NB4 (cell line): ENCODE measurements at places on chromosomes 16 and 17.
A peak's percentile ranks its signal among the peaks of the same experiment; 100 is the strongest.

DNA sequence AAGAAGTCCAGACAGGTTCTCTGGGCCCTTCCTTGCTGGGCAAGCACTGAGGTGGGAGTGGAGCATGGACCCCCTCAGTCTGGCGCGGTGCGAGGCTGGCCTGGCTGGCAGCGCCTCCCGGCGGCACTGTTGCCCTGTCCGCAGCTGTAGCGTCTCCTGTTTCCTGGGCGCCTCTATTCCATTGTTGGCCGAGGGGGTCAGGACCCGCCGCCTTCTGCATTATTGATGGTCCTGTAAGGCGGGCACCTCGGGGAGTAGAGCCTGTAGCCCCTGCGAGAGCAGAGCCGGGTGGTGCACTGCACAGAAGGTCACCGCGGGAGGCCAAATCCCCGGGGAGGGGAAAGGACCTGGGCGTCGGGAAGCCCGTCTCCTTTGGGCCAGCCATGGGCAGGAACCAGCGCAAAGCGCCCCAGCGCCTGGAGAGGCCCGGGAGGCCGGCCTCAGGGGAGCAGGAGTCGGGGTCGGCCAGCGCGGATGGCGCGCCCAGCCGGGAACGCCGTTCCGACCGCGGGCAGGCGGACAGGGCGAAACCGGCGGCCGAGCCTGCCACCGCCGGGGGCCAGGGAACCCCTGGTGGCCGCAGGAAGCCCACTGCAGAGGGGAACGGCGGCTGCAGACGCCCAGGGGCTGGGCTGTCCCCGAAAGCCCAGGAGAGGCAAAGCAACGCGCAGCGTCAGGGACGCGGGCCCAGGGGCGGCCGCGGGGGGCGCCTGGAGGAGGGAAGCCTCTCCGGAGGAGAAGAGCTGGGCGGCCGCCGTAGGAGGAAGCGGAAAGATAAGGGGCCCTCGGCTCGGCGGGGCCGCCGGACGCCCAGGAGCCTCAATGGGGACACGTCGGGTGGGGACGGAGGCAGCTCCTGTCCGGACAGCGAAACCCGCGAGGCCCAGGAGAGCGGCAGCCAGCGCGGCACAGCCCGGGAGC lies at the start of gene MYO15B:
Gene MYO15B (plus strand): TSS at position 126 of the 921 bp plus-strand sequence. CDS start 258 bp downstream, at position 384.
- DNase-seq: peak; percentile 87

DNA sequence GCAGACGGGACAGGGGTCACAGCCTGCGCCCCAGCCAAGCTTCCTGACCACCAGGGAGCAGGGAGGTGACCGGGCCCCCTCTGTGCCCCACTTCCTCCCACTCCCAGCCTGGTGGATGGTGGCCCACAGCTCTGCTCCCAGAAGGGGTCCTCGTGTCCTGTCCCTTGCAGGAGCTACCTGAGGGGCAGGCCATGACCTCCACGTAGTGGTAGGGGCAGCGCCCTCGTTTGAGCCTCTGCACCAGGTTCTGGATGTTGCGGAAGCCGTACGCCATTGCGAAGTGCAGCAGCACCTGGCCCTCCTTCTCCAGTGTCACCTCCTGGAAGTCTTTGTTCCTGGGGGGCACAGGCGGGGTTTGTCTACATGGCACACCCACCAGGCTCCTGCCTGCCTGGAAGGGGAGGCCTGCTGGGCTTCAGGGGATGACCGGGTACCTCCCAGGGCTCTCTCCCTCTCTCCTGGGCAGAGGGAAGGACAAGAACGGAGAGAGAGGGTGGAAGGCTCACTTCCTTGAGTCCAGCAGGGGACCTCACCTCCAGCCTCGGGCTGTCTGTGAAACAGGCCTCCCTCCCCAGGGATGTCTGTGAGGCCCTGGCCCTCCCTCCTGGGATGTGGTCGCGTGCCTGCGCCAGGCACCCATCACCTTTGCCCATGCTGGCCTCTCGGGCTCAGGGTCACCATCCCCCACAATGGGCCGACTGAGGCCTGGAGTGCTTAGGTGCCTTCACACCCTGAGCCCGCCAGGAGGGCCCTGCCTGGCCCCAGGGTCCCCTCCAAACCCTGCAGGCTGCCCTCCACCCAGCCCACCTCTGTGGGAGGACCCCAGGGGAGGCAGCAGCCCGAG lies 4.0 kb downstream of the HAGHL start:
- DNase-seq: peak; percentile 19

DNA sequence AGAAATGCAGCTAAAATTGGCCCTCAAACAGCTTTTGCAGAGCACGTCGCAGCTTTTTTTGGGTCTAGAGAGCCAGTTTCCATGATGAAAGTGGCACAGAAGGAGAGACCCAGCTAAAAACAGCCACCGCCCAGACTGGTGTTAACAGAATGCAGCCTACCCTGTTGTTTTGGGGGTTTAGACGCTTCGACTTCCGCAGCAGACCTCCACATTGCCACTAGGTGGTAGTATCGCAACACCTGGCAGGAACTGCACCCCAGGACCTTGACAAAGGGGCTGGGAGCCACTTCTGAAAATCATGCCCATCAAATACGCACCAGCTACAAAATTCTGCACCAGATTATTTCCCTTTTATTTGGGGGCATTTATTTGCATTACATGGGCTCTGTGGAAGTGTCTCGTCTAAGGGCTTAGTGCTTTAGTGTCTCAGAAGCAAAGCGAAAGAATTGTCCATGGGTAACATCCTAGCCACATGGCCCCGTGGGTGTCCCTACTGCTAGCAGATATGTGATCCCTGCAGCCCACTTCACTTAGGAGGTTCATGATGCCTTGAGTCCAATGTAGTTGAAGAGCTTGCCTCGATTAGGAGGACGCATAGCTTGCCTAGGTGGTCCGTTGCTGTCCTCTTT lies 167.1 kb downstream of the HAPSTR1 start:
- DNase-seq: peak; percentile 61

- DNase-seq: no peak
These were observed 21.0 kb upstream of the ENDOV start for GRCh38 chr17:80393961-80394360.

- DNase-seq: peak; percentile 36
These were observed 8.5 kb upstream of the MED11 start for GRCh38 chr17:4722678-4723240.

DNA sequence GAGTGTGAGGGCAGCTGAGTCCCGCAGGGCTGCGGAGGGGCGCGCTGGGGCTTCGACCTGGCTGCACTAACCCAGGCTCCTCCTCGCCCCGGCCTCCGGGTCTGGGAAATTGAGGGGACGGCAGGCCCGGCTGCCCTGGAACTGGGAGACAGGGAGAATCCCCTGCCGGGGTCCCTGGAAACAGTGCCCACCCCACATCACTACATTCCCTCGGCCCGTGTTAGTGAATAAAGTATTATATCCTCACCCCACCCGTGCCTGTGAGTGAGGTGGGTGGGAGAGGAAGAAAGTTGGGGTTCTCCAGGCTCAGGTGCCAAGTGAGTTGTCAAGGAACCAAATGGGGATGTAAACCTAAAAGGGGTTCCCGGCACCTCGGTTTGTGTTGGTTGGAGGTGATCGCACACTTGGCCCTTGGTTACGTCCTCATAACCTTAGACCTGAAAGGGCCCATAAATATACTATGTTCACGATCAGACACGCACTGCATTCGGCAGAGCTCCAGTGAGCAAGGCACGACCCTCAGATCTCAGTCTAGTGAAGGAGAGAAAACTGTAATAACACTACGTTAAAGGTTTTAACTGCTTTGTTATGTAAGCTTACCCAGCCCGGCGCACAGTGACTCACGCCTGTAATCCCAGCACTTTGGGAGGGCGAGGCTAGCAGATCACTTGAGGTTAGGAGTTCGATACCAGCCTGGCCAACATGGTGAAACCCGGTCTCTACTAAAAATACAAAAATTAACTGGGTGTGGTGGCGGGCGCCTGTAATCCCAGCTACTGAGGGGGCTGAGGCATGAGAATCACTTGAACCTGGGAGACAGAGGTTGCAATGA lies 11.2 kb downstream of the ZNF771 start:
- peak; percentile 55 for DNase-seq

DNA sequence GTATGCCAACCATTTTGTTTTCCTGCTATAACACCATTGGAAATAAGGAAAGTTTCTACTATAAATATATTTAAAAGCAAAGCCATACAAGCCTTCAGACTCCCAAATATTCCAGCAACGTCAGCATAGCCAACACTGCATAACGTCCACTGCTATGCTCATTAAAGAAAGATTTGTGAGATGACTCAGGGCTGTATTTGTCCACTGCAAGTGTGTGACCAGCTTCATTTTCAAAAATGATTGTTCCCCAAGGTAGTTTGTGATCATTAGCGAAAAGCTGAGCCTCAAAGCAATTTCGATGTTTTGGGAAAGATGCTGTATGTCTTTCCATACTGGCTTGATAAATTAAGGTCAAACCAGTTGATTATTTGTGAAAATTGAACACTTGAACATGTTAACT lies 14.9 kb upstream of the CCDC182 start:
- no peak for DNase-seq
